ENCODE measurements at places on chromosomes 5 and 9.

DNA sequence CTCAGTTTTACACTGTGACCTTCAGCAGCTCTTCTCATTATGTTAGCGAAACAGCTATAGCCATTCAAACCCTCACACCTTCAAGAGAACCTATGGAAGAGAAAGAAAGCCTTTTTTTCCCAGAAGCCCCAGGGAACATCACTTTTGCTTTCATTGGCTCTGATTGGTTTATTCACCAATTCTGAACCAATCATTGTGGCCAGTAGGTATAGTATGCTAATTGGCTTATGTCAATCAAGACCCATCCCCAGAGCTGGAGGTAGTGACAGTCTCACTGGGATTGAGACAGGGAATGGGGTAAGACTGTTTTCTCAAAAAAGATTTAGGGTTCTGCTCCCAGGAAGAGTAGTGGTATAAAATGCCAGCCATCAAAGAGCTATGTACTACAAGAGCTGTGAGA is 74.1 kb upstream of the FSD1L start:
- DNase-seq: no peak

- no peak for DNase-seq
Observed at GRCh38 chr5:169272731-169273427, 28.1 kb downstream of the SLIT3 start.

DNA sequence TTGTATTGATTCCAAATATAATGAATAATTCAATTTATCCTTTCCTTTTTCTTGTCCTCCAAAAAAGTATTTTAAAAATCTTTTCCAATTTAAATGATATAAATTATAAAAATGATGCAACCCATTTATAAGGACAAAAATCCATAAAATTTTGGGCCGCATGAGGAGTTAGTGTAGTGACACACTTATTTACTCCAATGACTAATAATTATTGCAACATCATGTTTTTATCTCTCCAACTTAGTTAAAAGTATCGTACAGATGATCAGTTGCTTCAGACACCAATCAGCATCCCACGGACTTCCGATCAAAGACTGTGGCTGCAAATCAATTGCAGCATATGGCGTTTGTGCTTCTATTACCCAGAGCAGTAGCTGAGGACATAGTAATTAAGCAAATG is 58.6 kb downstream of the HTR4 start:
- no peak for DNase-seq

GRCh38 chr5:78845470-78845869 is 139.6 kb downstream of the ARSB start:
- DNase-seq: no peak

GRCh38 chr5:43000914-43001313 is 39.2 kb downstream of the ANXA2R start:
- no peak for DNase-seq

DNA sequence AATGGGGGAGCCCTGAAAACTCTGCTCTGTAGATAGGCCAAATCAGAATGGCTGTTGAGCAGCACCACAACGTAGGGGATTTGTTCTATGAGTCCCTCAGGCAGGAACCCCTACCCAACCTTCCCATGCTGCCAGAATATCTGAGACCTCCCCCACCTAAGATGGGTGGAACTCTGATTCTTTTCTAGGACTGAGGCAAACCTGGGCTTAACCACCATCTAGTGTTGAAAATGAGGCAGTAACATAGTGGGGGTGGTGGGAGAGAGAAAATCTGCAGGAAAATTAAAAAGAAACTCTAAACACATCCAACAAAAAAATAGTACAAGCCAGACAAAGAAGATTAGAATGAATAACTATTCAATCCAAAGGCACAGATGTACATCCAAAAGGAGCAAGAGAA is 228.4 kb downstream of the ATPSCKMT start:
- no peak for DNase-seq

- DNase-seq: peak; percentile 29
Observed at GRCh38 chr9:131656356-131657036, 83.4 kb downstream of the RAPGEF1 start.

GRCh38 chr9:27485158-27485557 is 38.9 kb upstream of the IFNK start:
- no peak for DNase-seq

- DNase-seq: no peak
Observed at GRCh38 chr5:17178373-17178675, 39.1 kb upstream of the BASP1 start.

DNA sequence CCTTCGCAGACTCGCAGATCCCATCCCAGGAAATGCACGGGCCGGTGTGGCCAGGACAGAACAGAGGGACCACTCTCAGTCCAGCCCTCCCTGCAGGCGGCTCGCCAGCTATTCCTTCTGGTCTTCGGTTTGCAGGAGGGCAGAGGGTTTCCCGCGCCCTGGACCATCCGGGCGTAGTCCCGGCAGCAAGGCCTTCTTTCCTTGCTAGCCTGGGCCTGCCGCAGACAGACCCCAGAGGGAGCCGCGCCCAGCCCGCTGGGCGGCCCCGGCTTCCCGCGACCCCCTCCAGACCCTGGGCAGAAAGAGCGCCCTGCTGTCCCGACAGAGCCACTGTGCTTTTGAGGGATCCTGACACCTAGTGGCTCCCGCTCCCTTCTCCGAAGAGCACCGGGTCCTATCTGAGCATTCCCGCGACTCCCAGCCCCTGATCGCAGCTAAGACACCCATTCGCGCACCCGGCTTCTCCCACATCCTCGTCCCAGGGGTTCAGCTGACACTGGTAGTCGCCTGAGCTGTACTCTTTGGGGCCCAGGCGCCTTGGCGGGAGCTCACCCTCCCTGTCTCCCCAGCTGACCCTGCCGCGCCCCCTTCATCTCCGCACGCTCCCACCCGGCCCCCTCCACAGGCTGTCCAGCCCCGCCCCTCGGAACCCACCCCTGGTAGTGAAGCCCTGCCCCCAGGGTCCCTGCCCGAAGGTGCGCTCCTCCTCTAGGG is 1.1 kb downstream of the CFAP90 start:
- no peak for DNase-seq

- DNase-seq: no peak
Observed at GRCh38 chr9:87115785-87116184, 168.5 kb upstream of the GAS1 start.

Data from stimulated activated CD4-positive, alpha-beta T cell treated with anti-CD3 and anti-CD28 coated beads, Interleukin-15, amount 100 ng/mL, for 1 hour (primary cell).